Inflammatory macrophage (primary cell): ENCODE measurements at places on chromosomes 11 and 22.

DNA sequence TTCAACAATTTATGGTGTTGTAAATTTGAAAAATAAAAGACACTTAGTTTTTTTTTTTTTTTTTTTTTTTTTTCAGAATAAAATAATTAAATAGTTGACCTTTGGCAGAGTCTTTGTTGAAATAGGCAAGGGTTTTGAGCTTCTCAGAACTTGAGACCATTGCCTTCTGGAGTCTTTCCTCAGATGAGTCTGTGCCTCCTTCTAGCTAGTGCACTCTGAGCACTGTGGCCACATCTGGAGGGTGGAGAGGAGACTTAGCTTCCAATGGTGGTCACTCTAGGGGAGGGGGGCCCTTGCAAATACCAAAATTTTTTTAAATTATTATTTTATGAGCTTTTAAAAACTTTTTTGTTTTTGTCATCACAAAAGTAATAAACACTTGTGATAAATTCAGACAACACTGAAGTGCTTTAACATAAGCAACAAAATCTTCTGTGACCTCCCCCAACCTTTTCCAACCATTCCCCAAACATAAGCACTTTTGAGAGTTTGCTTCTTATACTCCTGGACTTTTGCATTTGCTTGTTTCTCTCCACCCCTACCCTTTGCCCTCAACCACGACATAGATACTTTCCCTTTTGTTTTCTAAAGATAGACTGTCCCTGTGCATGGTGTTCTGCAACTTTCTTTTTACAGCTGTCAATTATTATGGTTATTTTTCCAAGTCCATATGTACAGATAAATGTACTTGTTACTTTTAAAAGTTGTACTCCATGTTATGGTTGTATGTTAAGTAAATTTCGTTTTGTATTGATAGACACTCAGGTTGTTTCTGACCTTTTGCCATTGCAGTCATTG is 41.1 kb downstream of the BMAL1 start:
- DNase-seq = no peak

- DNase-seq = peak; percentile 95
Observed at GRCh38 chr11:72613977-72614376, 60.2 kb downstream of the PDE2A start.

GRCh38 chr22:31425331-31426050 is 26.1 kb downstream of the DRG1 start:
- DNase-seq = no peak

DNA sequence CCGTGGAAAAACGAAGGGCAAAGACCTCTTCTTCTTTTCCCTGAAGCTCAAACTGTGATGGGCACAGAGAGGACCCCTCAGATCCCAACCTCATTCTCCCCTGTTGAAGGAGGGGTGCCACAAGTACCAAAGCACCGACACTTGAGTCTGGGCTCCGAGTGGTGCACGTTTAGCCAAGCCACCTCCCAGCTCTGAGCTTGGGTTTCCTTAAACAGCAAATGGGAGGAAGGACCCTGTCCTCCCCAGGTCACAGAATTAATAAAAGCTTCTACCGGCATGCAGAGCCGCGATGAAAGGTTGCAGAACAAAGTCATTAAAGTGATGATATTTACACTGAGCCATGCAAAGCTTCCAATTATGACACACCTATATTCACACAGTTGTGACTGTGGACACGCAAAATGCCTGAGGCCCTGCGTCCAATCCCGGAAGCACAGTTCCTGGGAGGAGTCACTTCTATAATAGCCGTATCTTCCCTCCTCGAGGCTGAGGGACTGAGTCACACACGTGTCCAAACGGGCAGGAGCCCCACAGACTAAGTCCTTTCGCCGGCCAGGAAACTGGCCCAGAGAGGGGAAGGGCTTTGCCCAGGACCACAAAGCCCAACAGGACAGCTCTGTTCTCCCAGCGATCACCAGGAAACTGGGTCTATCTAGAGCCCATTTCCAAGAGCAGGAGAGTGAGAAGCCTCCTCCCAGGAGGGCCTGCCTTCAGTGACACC is 922 bp upstream of the CSNK1E start:
- peak; percentile 77 for DNase-seq

DNA sequence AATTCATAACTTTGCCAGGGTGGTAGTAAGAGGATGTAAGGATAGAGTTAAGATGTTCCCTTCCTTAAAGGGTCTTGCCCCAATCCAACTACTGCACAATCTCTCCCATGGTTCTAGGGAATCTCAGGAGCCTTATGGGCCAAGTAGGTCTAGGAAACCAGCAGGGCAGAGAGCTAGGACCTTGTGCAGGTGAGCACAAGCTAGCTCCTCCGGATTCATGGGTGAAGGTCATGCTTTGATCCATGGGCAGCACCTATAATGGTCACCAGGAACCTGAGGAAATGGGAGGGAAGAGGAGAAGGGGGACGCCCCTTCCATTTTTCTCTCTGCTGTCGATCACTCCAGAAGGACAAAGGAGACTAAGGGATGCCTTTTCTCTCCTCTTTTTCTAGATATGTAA is 16.8 kb downstream of the KCNJ11 start:
- DNase-seq = no peak
